Stimulated activated CD4-positive, alpha-beta T cell treated with anti-CD3 and anti-CD28 coated beads, TNF-alpha, amount 100 ng/mL, for 24 hours (primary cell): ENCODE measurements at places on chromosomes 5 and 9.

DNA sequence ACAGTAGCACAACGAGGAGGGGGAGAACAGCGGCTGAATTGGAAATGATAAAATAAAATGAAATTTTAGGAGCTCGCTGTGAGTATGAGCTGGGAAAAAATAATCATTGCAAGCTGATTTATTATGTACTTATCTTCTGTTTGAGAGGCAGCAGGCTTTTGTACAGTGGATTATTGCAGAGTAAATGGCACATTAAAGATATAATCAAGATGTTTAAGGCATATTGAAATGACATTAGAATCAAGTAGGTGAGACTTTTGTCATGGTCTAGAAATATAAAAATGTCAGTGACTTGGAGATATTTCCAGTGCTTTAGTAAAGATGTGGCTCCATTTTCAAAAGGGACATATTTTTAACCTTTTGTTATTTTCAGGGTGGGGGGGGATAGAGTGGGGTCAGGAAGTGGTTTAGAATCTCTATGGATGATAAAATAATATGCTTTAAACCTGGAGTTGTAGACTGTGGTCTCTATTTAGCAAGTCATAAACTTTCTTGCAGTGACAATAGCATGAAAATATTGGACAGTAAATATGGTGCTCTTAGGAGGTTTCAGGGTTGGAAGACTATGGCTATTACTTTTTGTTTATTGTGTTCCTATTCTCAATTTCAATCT is 46.8 kb downstream of the PTTG1 start:
- DNase-seq: no peak

DNA sequence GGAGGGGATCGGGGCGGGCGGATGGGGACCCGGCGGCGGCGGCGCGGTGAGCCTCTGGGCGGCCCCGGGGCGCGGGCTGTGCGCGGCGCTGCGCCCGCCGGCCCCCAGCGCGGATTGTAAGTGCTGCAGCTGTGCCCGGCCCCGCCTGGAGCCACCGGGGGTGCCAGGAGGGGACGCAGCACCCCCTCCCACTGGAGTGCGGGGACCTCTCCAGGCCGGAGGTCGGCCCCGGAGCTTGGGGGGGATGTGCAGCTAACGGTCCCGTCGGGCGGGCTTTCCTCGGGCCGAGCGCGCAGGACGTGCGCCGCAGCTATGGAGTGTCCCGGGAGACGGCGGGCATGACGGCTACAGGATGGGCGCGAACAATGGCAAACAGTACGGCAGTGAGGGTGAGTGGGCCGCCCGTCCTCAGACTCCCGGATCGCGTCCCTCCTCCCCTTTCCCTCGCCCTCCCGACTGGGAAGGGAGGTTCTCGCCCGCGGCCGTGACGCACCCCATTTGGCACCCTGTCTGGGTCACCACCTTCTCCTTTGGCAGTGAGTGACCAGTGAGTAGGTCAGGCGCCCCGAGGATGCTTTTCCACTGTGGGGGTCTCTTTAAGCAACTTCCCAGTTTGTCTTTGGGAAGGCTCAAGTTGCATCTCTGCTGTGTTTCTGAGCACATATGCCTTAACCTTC is 483 bp downstream of the FBXL7 start:
- no peak for DNase-seq

GRCh38 chr5:40240111-40240510 is 439.6 kb upstream of the PTGER4 start:
- peak; percentile 37 for DNase-seq

DNA sequence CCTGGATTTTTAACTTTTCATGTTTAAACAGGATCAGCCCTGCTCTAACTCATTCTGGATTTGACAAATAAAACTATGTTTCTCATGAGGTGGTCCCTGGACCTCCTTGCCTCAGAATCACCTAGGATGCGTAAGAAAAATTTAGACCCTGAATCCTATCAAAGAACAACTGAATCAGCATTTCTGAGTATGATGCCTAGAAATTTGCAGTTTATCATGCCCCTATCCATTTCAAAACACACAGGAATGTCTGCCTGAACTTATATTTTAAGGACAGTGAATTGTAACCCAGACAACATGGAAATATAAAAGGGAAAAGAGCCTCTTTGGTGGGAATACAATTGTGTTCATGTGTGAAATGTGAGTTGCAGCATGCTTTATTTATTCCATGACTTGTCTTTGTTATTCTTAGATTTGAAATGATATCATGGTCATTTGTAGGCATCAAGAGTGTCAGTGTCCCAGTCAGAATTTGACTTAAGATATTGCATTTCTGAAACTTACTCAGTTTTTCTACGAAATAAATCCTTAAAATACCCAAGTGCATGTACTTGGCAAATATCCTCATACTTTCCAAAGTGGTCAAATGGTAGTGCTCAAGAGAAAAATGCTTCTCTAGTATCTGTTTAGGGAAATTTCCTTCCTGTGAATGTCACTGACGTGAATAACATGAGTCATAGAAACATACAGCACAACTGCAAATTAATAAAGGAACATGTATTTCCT is 144.3 kb downstream of the GIN1 start:
- no peak for DNase-seq

- no peak for DNase-seq
These were observed 1.2 kb downstream of the AK3 start for GRCh38 chr9:4739587-4740387.

DNA sequence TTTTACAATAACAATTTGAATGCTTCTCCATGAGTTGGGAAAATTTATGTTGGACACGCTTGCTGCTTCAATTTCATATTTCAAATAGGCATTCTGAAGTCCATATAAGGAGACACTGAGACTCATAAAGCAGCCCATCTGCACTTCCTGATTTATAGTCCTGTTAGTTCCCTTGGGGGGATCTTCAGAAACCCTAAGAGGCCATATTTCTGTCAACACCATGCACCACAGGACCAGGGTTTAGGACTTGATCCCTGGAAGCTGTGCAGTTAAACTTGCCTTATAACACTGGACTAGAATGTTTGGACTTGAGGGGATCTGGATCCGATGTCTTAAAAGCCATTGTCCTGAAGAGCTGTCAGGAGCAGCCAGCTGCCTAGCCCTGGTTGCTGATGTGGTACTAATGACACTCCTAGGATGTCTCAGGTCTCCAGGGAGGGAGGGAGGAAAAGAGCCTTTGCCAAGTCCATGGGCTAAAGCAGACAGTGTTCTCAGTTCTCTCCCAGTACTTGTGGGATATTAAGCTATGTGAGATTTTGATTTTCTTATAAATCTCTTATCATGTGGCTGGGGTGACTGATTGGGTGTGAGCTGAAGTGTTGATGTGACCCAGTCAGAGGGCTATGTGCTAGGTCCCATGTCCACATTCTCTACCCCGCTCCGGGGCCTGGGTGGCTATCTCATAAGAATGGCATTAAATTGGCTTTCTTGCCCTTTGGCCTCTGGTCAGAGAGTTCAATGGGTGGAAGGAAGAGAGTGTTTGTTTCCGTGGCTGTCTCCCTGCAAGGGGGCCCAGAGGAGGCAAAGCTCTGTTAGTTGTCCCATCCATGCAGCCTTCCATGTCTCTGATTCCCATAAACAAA is 399.8 kb downstream of the OSTF1 start:
- DNase-seq: no peak

DNA sequence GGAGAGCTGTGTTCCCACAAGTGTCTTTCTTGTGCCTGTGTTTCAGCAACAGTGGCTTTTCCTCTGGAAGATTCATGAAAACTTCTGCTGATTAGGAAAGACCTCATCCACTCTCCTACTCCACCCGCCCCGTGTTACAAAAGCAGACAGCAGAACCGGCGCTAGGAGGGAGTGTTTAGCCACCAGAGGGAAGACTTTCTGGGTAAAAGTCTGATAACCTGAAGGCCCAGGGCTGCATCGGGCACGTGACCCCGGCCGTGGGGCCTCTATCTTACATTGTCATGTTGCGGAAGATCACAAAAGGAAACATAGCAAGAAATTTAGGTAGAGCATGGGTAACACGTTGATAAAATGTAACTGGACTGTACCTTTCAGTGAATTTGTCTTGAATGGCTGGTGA is 32.0 kb upstream of the DMRT2 start:
- DNase-seq: no peak

DNA sequence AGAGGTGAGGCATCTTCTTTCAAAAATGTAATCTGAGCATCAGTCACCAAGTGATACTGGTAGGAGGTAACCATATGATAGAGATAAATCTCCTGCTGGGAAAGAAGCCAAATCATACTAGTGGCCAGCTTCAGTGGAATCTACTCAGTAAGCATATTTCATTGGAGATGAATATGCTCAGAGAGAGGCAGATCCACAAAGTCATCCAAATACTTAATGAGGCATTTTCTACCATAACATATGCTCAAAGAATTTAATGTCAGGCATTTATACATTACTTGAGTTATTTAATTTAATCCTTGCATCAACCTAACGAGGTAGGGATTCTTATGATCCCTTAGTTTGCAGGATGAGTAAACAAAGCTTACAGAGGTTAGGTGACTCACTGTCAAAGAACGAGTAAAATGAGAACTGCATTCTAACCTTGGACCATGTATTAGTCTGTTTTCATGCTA is 50.9 kb upstream of the DMRTA1 start:
- no peak for DNase-seq
